ENCODE measurements at places on chromosomes 16 and 17. TPM values are rescaled to one million over a fixed set of nuclear protein-coding genes. Genes with fewer than 3 reads are reported as not detected.

CCL17 gene
- not detected for total RNA-seq

KRT13 gene
- 2.5 TPM for total RNA-seq

ZNRF1 gene
- total RNA-seq, result 15.8 TPM

ATP2A1 gene
- total RNA-seq, result 0.11 TPM

MLLT6 gene
- 49.0 TPM for total RNA-seq

KRT35 gene
- total RNA-seq, result not detected

KRTAP2-2 gene
- total RNA-seq, result not detected

SCARF1 gene
- 0.79 TPM for total RNA-seq

FBXW10 gene
- total RNA-seq, result 0.11 TPM

SOCS3 gene
- 5.3 TPM for total RNA-seq

SMIM22 gene
- total RNA-seq, result not detected

C1QL1 gene
- total RNA-seq, result 0.39 TPM

GALR2 gene
- total RNA-seq, result 0.22 TPM

ANKRD11 gene
- total RNA-seq, result 48.4 TPM

GNG13 gene
- 0.39 TPM for total RNA-seq

All from placental epithelial cell (primary cell).